ENCODE measurements at places on chromosomes 12 and 14.

DNA sequence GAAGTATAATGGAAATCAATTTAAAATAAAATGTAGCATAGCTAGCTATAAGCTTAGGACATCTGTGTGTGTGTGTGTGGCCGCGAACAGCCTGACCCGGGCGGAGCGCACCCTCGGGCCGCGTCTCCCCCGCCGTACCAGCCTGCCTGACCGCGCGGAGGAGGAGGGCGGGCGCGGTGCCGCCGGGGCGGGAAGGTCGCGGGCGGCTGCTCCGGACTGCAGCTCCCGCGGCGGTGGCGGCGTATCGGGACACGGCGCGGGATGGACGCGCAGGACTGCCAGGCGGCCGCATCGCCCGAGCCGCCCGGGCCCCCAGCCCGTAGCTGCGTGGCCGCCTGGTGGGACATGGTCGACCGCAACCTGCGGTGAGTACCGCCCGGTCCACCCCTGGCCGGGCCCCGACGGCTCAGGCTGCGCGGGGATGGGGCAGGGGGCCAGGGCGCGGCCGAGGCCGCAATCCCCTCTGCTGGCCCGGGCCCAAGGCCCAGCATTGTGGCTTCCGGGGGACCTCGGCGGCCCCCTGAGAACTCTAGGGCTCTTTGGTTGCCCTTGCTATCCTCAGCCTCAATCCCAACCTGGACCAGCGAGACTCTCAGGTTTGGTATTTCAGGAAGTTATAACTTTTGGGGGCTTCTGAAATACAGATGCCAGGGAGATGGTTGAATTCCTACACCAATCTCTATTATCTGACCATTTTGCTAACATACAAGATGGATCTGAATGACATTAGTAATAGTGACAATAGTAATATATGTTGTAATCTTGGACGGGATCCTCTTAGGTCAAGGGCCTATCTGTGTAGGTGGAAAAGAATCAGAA lies at the start of gene ABHD12B:
Gene ABHD12B (plus strand): TSS at position 140 of the 819 bp plus-strand sequence. CDS start 122 bp downstream, at position 262.
- no peak for DNase-seq

GRCh38 chr12:2963760-2964292 lies 4.6 kb downstream of the TEAD4 start:
- DNase-seq = no peak

DNA sequence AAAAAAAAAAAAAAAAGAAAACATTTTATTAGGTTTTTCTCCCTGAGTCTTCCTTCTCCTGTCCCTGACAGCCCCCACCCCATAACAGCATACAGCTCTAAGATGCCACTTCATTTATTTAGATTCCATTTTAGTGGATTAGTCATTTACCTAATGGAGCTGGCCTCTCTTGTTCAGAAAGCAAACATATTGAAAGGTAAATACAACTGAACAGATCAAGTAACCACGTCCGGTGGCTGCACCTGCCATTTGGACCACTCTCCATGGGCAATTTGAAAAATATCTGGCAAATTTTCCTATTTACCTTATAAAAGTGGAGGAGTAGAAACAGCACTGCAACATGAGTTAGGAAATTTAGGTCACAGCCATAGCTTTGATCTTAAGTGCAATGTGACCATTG lies 254.6 kb downstream of the C12orf42 start:
- DNase-seq = no peak

DNA sequence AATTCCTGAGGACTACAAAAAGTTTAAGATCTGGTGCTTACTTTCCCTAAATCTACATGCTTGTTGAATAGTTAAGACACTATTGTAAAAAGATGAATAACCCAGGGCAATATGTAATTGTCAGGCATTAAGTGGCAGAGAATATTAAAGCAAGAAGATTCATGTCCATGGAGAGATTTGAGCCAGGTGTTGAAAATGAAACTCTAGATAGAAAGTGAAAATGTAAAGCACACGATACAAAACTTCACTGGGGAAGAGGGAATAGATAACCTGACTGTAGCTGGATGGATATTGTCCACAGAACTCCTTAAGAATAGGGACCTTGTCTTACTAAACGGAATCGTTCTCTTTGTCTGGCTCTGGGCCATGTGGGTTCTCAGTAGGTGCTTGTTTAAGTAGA lies 5.0 kb downstream of the CAND1 start:
- no peak for DNase-seq

DNA sequence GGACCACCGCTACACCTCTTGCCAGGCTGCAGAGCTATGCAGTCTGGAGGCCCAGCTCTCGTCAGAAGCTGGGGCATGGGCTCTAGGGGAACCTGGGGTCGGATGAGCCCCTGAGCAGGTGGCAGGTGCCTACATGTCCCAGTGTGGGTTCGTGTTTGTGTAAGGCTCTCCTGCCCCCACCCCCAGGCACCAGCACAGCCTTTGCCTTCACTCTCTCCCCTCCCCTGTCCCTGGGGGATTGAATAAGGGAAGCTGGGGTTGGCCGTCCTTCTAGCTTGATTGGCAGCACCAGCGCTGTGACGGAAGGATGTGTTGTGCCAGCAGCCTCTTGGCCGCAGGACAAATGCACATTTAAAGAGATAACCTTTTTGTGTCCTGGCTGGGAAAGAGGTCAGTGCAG lies 34.8 kb upstream of the TSPAN9 start:
- no peak for DNase-seq
